ENCODE measurements at places on chromosomes 4 and X.

DNA sequence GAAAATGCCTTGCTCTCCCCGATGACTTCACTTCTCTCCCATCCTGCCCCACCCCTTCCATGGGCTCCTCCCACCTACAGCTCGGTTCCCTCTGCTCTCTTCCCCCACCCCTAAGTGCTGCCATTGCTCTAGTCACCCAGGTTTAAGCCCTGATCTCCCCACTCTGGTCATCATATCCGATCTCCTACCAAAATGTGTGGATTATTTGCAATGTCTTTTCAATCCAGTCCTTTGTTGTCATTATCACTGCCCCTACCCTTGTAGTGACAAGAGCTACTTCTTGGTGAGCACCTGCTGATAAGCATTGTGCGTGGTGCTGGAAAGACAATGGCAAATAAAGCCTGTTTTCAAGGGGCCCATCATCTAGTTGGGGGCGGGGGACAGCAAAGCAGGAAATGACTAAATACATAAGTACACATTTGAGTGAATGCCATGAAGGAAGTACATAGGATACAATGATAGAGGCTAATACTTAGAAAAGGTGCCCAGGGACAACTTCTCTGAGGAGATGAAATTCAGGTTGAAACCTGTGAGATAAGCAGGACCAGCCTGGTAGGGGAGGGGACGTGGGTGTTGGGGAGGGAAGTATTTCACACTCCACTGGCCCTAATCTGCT is 63.8 kb downstream of the DLG3 start:
- DNase-seq, result no peak

GRCh38 chr4:152540293-152540674 is 4.4 kb upstream of the FBXW7 start:
- DNase-seq, result no peak

- DNase-seq, result no peak
Observed at GRCh38 chr4:38805530-38806145, 1.0 kb upstream of the TLR1 start.

DNA sequence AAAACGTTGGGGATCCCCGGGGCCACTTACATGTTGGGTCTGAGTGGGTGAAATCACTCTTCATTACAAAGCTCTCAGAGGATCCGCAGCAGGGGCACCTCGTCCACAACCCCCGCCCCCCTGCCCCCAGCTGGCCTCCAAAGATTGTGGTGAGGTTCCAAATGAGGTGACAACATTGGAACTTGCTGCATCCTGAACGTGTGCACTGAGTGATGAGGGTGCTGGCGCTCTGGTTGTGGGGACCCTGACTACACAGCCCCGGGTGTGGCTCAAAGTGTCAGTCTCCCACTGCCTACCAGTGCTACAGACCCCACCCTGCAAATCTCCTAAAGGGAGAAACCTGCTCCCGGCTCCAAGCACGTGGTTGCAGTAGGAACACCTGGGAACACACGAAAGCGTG is 111.9 kb downstream of the PHKA2 start:
- DNase-seq, result no peak

- peak; percentile 3 for DNase-seq
Observed at GRCh38 chr4:962231-963208, 10.8 kb downstream of the DGKQ start.
